Fibroblast of skin of left quadriceps (primary cell): ENCODE measurements at places on chromosomes 16 and 17.

GRCh38 chr17:8109661-8110455, 8.5 kb downstream of the ALOXE3 start:
- no peak for DNase-seq

DNA sequence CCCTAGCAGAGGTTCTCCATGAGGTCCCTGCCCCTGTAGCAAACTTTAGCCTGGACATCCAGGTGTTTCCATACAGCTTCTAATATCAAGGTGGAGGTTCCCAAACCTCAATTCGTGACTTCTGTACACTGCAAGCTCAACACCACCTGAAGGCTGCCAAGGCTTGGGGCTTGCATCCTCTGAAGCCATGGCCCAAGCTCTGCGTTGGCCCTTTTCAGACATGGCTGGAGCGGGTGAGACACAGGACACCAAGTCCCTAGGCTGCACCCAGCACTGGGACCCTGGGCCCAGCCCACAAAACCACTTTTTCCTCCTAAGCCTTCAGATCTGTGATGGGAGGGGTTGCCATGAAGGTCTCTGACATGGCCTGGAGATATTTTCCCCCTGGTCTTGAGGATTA, 1292.0 kb downstream of the CDH8 start:
- no peak for DNase-seq

- no peak for DNase-seq
Measured at GRCh38 chr17:18910881-18911280, 41.1 kb upstream of the SLC5A10 start.

GRCh38 chr17:17815436-17816200, 21.2 kb downstream of the SREBF1 start:
- no peak for DNase-seq

DNA sequence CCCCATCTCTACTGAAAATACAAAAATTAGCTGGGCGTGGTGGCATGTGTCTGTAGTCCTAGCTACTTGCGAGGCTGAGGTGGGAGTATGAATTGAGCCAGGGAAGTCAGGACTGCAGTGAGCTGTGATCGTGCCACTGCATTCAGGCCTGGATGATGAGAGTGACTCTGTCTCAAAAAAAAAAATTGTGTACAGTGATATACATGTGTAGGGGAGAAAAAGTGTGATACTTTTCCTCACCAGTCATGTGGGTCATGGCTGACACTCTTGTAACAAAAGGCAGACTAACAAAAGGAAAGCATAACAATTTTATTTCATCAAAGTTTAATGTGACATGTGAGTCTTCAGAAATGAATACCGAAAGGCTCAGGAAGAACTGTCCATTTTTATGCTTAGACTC, 2.0 kb upstream of the ABCC12 start:
- DNase-seq: no peak

GRCh38 chr17:5418858-5419355, 555 bp downstream of the NUP88 start:
- DNase-seq: no peak

GRCh38 chr17:81509207-81509971, 3.2 kb downstream of the ACTG1 start:
- DNase-seq: no peak

DNA sequence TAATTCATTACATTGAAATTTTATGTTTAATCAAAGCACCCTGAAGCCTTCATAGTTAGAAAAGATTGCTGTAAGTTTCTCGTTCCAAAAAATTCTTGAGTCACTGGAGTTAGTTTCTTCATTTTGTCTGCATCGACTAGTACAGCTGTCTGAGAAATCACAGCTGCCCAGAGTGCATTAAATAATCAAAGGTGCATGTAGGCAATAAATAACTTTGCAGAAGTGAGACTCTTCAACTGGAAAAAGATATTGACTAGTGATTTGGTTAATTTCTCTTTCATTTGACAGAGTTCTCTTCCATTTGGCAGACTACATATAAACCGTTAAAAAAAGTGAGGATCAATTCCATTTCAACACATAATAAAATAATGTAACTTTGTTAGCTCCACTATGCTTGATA, 234.0 kb downstream of the CNTNAP4 start:
- DNase-seq: no peak

- no peak for DNase-seq
Measured at GRCh38 chr17:44801880-44802279, 28.2 kb downstream of the GJC1 start.

DNA sequence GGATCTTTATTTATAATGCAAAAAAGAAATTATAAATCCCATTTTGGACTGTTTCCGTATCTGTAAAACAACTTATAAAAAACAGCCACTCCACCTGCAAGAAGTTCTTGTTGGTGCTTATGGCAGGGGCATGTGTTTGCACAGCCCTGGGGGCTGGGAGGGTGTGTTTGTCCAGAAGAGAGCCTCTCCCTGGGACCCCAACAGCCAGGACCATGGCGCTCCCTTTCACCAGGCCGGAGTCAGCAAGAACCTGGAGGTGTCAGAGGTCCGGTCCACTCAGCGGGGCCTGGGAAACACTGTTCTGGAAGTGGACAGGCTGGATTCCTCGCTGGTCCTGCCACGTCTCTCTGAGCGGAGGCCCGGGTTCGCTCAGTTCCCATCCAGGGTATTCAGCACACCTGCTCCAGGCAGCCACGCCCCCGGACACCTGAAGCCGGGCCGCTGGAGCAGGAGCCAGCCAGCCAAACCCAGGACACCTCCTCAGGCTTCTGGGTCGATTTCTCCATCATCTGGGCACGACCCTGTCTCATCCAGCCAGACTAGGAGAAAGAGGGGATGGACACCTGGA, 18.9 kb upstream of the GINS2 start:
- no peak for DNase-seq

GRCh38 chr16:19294156-19294649, 8.7 kb downstream of the CLEC19A start:
- DNase-seq: no peak

GRCh38 chr17:1473170-1473569, 17.1 kb upstream of the CRK start:
- DNase-seq: no peak

GRCh38 chr17:72772331-72772821, 320.1 kb downstream of the SLC39A11 start:
- DNase-seq: no peak

DNA sequence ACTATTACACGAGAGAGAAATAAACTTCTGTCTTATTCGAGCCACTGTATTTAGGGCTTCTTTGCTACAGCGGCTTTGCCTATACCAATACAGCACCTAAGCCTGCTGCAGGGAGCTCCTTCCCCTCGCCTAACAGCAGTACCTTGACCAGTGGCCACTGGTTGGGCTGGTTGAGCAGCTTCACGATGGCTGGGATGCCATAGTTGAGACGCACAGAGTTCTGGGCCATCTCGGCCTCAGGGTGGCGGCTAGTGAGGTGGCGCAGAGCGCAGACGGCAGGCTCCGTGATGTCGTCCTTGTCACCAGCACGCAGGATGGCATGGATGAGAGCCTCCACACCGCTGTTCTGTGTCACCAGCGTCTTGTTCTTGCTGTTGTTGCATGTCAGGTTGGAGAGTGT, 23.7 kb downstream of the JUP start:
- DNase-seq: no peak

GRCh38 chr17:10316801-10317542, 55.8 kb downstream of the MYH13 start:
- peak; percentile 33 for DNase-seq

DNA sequence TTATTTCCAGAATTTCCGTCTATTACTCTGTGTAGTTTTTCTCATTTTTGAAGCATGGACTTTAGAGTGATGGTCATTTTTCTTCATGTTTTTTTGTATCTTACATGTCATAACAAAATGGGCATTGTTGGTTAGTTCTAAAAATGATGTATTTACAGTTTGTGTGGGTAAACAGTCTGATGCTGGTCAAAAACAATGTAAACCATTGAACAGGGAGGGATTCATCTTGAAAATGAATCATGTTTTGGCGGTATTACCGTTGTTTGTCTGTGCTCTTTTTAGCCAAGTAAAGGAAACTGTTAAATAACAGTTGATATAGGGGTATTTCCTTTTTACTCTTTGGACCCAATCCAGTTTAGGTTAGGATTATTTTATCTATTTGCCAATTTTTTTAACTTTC, 315.8 kb downstream of the BCAS3 start:
- DNase-seq: no peak

DNA sequence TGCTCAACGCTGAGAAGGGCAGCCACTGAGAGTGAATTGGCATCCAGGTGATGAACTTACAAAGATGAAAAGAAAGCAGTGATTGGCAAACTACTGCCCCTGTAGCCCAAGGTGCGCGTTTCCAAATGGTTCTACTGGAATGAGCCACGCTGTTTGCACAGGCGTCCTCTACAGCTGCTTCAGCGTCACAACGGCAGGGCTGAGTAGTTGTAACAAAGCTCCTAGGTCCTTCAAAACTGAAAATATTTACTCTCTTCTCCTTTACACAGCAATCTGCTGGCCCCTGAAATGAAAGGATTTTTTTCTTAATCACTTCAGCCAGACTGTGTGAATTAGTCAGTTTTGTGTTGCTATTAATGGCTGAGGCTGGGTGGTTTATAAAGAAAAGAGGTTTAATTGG, 107.2 kb upstream of the FOXF1 start:
- no peak for DNase-seq

- peak; percentile 29 for DNase-seq
Measured at GRCh38 chr17:64200080-64201032, 62.7 kb downstream of the TEX2 start.
